HepG2 (cell line): ENCODE measurements at places on chromosomes 12 and 14. TPM values are rescaled to one million over a fixed set of nuclear protein-coding genes. Genes with fewer than 3 reads are reported as not detected.

CLMN gene
- total RNA-seq: 15.1 and 16.2 TPM in 2 replicates

COX8C gene
- total RNA-seq: not detected in 2 replicates

DNA sequence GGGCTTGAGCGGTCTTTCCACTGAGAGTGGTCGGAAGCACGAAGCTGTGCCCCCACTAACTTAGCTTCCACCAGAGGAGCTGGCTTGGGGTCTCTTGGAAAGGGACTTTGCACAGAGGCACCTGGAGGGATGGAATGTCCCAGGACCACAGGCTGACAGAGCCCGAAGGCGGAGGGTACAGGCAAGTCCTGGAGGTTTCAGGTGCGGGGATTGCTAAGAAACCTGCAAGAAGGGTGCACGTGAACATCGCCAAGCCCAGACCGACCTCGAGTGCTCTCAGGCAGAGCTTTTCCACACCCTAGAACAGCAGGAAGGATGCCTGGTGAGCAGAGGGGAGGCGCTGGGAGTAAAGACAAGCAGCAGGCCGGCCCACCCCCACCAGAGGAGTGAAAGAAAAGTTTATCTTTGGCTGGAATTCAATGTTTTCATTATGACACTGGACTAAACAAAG is 61.6 kb downstream of the SERPINA3 start:
- no peak for DNase-seq
- H3K4me1 ChIP-seq: peaks cover 63% of the 10 kb centered on the region
- no peak overlapping the region for H3K27ac ChIP-seq
- H3K27me3 ChIP-seq: no peaks in the 10 kb centered on the region

DNA sequence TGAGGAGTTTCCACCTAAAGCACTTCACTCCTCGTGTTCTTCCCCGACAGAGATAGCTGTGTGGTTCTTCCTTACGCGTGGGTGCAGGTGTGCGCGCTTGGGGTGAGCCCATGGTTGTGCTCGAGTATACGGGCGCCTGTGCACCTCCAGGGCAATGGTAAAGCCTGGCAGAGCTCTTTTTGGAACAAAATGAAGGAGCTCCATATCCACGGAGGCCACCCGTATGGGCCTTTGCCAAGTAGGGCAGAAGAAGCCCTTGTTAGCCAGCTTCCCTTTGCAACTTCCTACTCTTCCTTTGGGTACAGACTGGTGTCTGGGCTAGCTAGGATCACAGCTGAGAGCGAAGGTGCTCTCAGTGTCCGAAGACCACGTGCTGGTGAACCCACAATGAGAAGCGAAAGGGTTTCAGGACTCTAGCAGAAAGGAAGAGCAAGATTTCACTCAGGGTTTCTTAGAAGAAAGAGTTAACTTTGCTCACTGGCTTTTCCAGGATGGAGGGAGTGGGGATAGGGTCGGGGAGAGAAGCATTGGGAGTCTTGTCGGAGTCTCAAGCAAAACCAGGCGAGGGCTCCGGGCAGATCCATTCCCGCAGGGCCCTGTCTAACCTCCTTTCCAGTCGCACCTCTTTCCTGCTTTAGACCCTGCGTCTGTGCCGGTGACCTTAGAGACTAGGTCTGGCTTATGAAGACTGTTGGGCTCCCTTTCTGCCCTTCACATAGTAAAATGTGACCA is 960 bp upstream of the LRFN5 start:
- H3K4me1 ChIP-seq: peaks cover 17% of the 10 kb centered on the region
- H3K4me3 ChIP-seq: no peak overlapping the region
- H3K27ac ChIP-seq: no peak overlapping the region
- no peak for DNase-seq
- no peaks in the 10 kb centered on the region for H3K36me3 ChIP-seq

OASL gene
- 0.18 and 0.22 TPM in 2 replicates for total RNA-seq

PKP2 gene
- 25.3 and 27.5 TPM in 2 replicates for total RNA-seq

- H3K27me3 ChIP-seq: no peaks in the 10 kb centered on the region; the same call in 2 of the 3 replicates
- H3K36me3 ChIP-seq: no peaks in the 10 kb centered on the region
- no peak for DNase-seq
- H3K4me3 ChIP-seq: peak overlapping the region; percentile 85
Measured at GRCh38 chr14:37198273-37198598, 499 bp downstream of the MIPOL1 start.

PARPBP gene
- total RNA-seq: 28.4 and 43.3 TPM in 2 replicates

ITGB7 gene
- total RNA-seq: 0.13 and 0.18 TPM in 2 replicates

DNA sequence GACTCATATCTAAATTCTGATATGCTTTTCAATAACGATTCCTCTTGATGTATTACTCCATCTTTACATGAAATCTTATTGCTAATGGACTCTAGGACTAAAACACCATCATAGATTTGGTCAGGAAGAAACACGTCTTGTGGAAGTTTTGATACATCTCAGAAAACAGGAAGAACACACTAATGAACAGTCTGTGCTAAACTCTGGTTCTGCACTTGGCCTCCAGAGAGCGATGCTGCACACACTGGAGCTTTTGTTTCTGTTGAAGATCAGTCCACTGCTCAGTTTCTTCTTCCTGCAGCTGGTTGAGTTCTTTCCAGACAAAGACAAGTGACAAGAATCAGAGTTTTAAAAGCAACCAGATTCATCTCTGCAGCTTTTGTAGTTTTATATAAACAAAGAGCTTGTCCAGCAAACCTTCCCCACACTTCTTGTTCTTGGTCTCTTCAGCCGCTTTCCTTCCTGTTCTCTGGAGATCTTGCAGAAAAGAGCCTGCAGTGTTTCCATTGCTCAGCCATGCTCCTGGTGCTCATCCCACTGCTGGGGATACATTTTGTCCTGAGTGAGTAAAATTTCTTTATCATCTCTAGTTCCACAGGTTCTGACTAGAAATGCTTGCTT is 229.1 kb upstream of the OR4E1 start:
- no peak overlapping the region for H3K27ac ChIP-seq
- H3K4me3 ChIP-seq: no peak overlapping the region
- H3K4me1 ChIP-seq: no peaks in the 10 kb centered on the region

DNA sequence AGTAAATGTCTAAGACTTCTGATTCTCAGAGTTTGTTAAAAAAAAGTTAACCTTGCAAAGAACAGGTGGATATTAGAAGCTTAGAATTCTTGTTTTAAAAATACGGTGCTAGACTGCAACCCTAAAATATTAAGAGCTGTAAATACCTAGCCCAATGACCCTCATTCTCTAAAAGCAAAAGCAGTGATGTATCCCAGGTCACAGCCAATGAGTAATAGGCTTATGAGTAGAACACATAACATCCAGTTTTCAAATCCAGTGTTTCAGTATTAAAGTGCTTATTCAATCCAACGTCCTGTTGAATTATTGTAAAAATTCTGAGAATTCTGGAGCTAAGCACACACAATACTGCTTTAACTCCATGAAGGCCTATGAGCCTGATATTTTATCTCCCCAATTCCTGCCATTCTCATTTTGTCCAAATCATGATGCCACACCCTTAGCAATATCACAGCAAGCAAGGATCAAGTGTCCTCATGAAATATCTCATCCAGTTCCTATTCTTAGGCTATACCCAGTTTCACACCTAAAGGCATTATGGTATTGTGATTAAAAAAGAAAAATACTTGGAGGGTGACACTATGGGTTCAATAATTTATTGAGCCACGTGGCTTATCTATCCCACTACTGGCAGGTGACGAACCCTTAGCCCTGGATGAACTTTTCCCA is 15.3 kb upstream of the ARID4A start:
- H3K36me3 ChIP-seq: peaks cover 52% of the 10 kb centered on the region
- H3K4me1 ChIP-seq: peaks cover 92% of the 10 kb centered on the region
- H3K27ac ChIP-seq: no peak overlapping the region

PTGR2 gene
- 4.3 and 5.1 TPM in 2 replicates for total RNA-seq

TMEM233 gene
- total RNA-seq: not detected in 2 replicates

- H3K36me3 ChIP-seq: no peaks in the 10 kb centered on the region
- DNase-seq: no peak
- H3K4me3 ChIP-seq: no peak overlapping the region
- H3K4me1 ChIP-seq: no peaks in the 10 kb centered on the region
Measured at GRCh38 chr12:68918960-68919359, 14.0 kb downstream of the CPM start.

- H3K4me1 ChIP-seq: no peaks in the 10 kb centered on the region
- no peak overlapping the region for H3K4me3 ChIP-seq
- H3K27ac ChIP-seq: no peak overlapping the region
- no peak for DNase-seq
- H3K27me3 ChIP-seq: peaks cover 19% of the 10 kb centered on the region
- H3K36me3 ChIP-seq: no peaks in the 10 kb centered on the region
Measured at GRCh38 chr12:125187780-125188741, 122.8 kb downstream of the AACS start.

- no peak overlapping the region for H3K27ac ChIP-seq
- H3K27me3 ChIP-seq: no peaks in the 10 kb centered on the region
- no peak overlapping the region for H3K4me3 ChIP-seq
- H3K4me1 ChIP-seq: no peaks in the 10 kb centered on the region
- no peaks in the 10 kb centered on the region for H3K36me3 ChIP-seq
- peak; percentile 3 for DNase-seq
Measured at GRCh38 chr12:68042212-68042699, 53.0 kb downstream of the IFNG-AS1 start.

GRCh38 chr12:74896186-74896585 is 313.5 kb downstream of the KCNC2 start:
- no peak for DNase-seq
- H3K4me1 ChIP-seq: no peaks in the 10 kb centered on the region
- H3K4me3 ChIP-seq: no peak overlapping the region
- no peak overlapping the region for H3K27ac ChIP-seq
- no peaks in the 10 kb centered on the region for H3K36me3 ChIP-seq

NOS1 gene
- not detected in 2 replicates for total RNA-seq

OAS2 gene
- 0.24 and 0.44 TPM in 2 replicates for total RNA-seq

LPAR5 gene
- total RNA-seq: 0.07 and 0.09 TPM in 2 replicates

- peak within 1 kb of the TSS; percentile 70 for H3K27ac ChIP-seq
- H3K4me3 ChIP-seq: peak within 1 kb of the TSS; percentile 82
- no peaks in the 10 kb centered on the region; the same call in 1 of the 2 replicates for H3K36me3 ChIP-seq
- peak; percentile 65 for DNase-seq
- H3K27me3 ChIP-seq: peaks cover 2% of the 10 kb centered on the region; the same call in 2 of the 3 replicates
- H3K4me1 ChIP-seq: peaks cover 31% of the 10 kb centered on the region
Measured at GRCh38 chr12:117190210-117190781, at the start of gene FBXO21. FBXO21 (minus strand) TSS chr12:117190470; CDS start chr12:117190456, 14 bp downstream.

DNA sequence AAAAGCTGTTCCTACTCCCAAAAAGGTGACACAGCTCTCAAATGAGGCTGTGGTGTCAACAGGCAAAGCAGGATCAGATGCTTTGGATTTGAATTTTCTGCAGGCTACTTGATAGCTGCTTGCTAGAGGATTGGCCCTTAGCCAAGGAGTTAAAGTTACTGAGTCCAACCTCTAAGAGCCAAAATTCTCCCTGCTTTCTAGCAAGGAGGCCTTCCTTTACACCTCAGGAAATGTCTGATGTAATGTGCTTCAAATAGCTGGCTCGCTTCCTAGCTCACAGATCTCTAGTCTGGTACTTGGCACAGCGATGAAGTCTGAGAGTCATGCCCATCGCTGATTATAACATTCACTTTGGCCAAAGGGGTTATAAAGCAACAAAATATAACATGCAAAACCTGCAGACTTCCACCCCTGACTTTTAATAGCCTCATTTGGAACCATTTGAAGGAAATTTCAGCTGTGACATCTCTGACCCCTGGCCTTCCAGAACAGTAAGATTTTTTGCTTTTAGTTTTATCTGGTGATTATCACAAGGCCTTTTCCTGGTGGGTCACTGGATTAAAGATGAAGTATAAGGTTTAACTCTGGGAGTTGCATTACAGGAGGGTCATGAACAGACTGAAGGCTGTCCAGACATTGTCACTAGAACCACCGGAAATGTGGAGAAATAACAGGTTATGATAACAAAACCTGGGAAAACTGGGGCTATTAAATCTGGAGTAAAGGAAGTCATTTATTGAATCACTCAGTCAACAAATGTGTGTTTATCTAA is 189.7 kb downstream of the EPS8 start:
- peaks cover 58% of the 10 kb centered on the region for H3K4me1 ChIP-seq
- H3K27ac ChIP-seq: no peak overlapping the region
- no peak overlapping the region for H3K4me3 ChIP-seq
- DNase-seq: no peak

- peak overlapping the region; percentile 16; the same call in 1 of the 2 replicates for H3K4me3 ChIP-seq
- no peak overlapping the region for H3K27ac ChIP-seq
- peaks cover 44% of the 10 kb centered on the region for H3K4me1 ChIP-seq
- peak; percentile 69 for DNase-seq
- H3K36me3 ChIP-seq: no peaks in the 10 kb centered on the region
- H3K27me3 ChIP-seq: peaks cover 9% of the 10 kb centered on the region
Measured at GRCh38 chr14:73231981-73232851, 5.1 kb upstream of the PAPLN start.

SDSL gene
- 1.2 and 1.3 TPM in 2 replicates for total RNA-seq

DNA sequence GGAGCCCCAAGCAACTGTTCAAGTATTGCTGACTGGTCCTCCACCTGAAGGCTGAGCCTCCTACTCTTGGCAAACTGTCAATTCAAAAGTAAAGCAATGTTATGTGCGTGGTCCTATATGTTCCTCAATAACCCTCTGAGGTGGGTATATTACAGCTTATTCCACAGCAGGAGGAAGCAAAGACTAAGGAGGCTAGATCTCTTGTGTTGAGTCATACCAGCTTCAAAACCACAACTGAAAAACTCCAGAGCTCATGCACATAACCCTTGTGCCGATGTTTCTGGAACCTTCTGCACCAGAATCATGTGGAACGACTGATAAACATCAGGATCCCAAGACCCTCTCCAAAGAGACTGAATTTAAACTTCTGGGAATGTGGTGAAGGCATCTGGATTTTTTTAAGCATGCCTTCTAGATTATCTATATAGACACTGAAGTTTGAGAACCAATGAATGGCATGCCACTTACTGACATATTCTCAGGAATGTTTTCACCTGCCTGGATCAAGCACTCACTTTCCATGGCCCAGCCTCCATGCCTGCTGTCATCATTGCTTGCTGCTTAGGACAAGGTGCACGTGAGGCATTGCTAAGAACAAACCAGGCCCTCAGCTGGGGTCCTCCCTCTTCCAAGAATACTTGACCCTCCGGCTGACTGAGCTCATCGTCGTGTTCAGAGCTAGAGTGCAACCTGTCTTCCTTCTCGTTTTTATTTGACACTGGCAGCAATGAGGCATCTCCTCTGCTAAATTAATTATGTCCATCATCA is 194.7 kb downstream of the BCL11B start:
- H3K4me1 ChIP-seq: no peaks in the 10 kb centered on the region
- no peak for DNase-seq
- no peak overlapping the region for H3K4me3 ChIP-seq
- no peaks in the 10 kb centered on the region for H3K36me3 ChIP-seq
- no peak overlapping the region for H3K27ac ChIP-seq

DNA sequence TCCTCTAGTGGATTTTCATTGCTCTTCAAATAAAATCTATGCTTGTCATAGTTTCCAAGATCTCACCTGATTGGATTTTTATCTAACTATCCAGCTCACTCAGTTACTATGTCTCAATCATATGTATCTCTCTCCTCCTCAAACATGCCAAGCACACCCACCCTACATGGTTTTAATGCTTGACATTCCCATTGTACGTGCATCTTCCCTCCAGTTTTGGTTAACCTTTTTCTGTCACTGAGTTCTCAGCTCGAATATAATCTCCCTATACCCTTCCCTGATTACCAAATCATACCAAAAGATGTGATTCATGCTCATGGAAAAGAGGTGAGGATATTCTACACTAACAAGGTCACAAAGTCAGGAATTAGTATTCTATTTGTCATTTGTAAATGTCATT is 12.0 kb upstream of the PTPRQ start:
- H3K4me3 ChIP-seq: no peak overlapping the region
- no peaks in the 10 kb centered on the region for H3K36me3 ChIP-seq
- no peak overlapping the region for H3K27ac ChIP-seq
- no peaks in the 10 kb centered on the region for H3K4me1 ChIP-seq

PTCSC3 gene
- not detected in 2 replicates for total RNA-seq
